Osteoblast (primary cell): ENCODE measurements at places on chromosomes 16 and 17.

GRCh38 chr17:65699459-65699858 lies 138.0 kb upstream of the AXIN2 start:
- DNase-seq: no peak

- DNase-seq: no peak
Measured at GRCh38 chr17:33292981-33293867, at the start of gene ASIC2. Gene ASIC2, minus strand, starts transcription at chr17:33293295.

- DNase-seq: no peak
Measured at GRCh38 chr16:19677402-19677801, 40.6 kb downstream of the KNOP1 start.

- DNase-seq: no peak
Measured at GRCh38 chr16:74252329-74252728, 44.3 kb upstream of the PSMD7 start.

DNA sequence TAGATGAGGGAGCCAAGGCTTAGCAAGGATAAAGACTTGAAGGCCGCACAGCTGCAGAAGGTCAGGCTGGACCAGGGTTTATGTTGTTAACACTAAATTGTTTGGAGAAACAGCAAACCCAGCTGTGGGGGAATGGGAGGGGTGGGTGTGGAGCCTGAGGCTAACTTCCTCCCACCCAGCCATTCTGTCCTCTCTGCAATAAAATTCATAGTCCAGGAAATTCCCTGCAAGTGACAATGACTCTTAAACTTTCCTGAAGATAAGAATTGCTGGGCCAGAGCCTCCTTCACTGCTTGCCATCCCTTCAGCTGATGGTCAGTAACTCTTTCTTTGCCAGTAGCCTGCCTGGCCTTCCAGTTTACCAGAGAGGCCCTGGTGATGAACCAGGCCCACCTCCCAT lies 19.4 kb upstream of the ATP5MC1 start:
- DNase-seq: no peak

- DNase-seq: no peak
Measured at GRCh38 chr16:35174016-35174415, 1714.6 kb downstream of the TP53TG3F start.

- no peak for DNase-seq
Measured at GRCh38 chr17:44795421-44795820, 34.7 kb downstream of the GJC1 start.

DNA sequence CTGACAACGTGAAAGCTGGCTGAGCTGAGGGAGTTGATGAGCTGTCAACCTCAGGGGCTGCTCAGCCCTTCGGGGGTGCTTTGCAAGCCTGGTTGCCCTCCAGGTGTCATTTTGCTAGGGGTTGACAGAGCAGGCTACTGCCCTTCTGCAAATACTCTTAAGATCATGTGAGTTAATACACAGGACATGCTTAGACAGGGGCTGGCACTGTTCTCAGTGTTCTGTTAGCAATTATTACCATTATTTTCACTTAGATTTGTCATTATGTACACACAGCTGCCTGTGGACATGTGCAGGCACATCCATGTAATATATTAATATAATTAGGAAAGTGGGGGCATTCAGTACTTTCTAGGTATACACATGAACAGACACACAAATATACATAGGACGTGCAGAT lies 554.3 kb upstream of the HSBP1 start:
- DNase-seq: no peak

GRCh38 chr17:5378566-5379207 lies 40.8 kb downstream of the NUP88 start:
- no peak for DNase-seq

DNA sequence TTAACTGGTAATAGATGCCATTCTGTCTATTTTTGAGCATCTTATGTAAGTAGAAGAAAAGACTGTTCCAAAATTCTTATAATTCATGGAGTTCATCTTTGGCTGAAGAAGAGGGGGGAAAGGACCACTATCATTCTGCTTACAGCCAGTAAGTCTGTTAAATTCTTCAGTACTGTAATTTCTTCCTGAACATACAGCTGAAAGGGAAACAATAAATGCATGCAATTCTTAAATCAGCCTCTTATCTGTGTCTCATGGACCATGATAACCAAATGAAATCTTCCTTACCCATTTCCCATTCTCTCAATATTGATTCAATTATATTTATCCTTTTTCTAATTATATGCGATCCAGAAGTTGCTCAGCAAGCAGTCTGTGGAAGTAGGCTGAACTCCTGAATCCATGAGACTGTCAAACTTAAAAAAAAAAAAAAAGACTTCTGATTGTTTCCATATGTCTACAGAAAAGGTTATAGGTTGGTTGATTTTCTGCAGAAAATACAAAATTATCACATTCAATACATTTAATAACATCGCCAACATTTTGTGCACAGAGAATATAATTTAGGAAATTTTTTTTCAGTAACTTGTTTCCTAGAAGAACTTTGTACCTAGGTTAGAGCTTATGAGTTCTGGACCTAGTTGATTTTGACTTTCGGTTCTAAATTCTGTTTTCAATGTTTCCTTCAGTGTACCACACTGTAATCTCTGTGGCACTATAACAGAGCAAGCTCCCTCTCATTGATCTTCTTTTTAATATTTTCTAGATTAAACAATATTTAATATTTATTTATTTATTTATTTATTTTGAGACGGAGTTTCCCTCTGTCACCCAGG lies 1.2 kb upstream of the ABCA9 start:
- peak; percentile 6 for DNase-seq

GRCh38 chr16:47694543-47694942 lies 233.4 kb downstream of the PHKB start:
- no peak for DNase-seq

DNA sequence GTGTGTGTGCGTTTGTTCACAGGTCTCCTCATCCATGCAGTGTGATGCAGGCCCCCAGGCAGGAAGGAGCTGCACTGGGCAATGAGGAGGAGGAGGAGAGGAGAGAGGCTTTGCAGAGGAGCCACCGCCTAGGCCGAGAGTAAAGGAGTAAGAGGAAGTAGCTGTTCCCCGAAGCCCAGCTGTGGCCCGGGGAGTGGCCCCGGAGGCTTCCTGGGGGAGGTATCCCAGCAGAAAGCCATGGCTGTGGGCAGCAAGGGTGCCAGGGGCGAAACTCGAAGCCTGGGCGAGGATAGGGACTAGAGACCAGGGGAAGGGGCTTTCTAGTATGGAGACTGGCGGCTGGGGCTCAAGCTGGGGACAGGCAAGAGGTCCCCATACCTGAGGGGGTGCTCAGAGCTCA lies 12.2 kb downstream of the C16orf95 start:
- DNase-seq: no peak

DNA sequence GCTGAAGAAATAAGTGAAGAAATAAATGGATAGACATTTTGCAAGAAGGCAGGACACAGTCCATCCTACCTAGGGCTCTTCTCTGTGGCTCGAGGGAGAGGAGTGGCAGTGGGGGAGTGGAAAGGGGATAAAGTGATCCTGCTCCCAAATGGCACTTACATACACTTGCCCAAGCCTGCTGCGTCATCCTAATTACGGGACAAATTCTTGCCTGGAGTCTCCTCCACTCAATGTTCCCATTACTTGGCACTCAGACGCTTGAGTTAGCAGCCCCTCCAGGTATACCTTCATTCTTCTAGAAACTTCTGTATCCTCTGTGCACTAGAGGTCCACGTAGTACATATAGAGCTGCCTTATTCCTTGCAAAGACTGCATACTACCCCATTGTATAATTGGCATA lies 15.7 kb upstream of the MAP3K14 start:
- peak; percentile 8 for DNase-seq

GRCh38 chr17:60792250-60792898 lies 114.7 kb downstream of the BCAS3 start:
- no peak for DNase-seq

GRCh38 chr17:34714475-34715410 lies 135.4 kb downstream of the TMEM132E start:
- no peak for DNase-seq

GRCh38 chr17:46194393-46195216 lies 1.4 kb upstream of the KANSL1 start:
- DNase-seq: peak; percentile 68

GRCh38 chr17:82491196-82491530 lies 28.4 kb upstream of the FOXK2 start:
- no peak for DNase-seq

DNA sequence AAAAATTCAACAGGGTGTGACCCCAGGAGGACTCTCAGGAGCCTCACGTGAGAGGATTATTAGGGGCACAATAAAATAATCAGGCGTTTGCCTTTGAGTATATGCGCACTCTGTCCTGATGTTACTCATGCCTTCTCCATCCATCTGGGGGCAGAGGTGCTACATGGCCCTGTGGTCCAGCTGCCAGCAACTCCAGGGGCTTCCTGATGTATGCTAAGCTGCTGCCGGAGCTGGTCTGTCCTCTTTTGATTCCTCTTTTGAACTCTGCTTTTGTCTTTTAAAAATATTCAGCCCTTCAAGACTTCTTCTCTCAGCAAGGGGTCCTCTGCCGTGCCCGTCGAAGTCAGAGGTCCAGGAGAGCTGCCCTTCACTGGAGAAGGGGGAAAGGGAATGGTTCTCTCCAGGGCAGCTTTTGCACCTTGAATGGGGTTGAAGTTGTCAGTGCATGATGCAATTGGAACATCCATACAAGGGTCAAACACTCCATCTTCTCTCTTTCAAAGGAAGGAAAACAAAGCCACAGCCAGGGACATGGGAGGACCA lies 431.4 kb downstream of the SHISA9 start:
- no peak for DNase-seq

DNA sequence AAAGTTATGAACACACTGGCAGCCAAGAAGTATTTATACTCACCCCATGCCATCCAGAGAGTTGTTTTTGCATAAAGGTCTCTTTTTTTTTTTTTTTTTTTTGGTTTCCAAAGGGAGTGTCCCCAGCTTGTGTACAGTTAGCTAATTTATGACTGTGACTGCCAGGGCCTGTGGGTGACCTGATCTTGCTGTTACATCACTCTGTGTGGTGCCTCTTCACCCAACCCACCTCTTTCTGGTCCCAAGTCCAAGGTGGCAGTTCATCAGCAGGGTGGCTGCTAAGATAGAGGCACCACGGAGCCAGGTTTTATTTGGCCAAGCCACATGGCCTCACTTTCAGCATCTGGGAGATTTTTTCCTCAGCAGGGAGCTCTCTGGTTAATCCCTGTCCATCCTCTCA lies at the start of gene NOS2:
TSS of gene NOS2 (minus strand) at position 8 of the 400 bp plus-strand sequence. CDS start 1,720 bp downstream, outside the sequence.
- DNase-seq: no peak

- peak; percentile 44 for DNase-seq
Measured at GRCh38 chr16:4850211-4850610, 2.9 kb downstream of the UBN1 start.

- DNase-seq: peak; percentile 99
Measured at GRCh38 chr16:89395150-89396142, 94.9 kb downstream of the ANKRD11 start.

GRCh38 chr17:72193391-72194106 lies 72.7 kb downstream of the SOX9 start:
- DNase-seq: peak; percentile 90

DNA sequence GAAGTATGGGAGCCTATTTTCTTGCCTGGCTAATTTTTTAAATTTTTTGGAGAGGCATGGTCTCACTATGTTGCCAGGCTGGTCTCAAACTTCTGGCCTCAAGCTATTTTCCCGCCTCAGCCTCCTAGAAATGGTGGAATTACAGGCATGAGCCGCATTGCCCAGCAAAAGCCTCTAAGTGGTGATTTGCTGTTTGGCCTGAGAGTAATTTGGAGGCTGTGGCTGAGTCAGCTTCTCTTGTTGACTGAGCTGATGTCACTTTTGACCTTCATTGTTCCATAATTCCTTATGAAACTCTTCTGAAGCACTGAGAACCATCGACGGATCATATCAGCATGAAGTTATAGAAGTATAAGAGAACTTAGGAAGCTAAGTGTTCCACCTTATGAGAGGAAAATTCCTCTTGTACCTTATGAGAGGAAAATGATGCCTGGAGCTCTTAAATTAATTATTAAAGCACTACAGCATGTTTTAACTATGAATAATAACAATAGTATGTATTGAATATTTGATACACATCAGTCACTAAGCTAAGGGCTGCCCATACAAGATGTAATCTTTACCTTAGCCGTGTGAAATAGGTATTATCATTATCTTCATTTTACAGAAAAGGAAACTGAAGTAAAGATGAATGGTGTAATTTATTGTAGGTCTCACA lies 220.8 kb upstream of the MON1B start:
- DNase-seq: peak; percentile 3

DNA sequence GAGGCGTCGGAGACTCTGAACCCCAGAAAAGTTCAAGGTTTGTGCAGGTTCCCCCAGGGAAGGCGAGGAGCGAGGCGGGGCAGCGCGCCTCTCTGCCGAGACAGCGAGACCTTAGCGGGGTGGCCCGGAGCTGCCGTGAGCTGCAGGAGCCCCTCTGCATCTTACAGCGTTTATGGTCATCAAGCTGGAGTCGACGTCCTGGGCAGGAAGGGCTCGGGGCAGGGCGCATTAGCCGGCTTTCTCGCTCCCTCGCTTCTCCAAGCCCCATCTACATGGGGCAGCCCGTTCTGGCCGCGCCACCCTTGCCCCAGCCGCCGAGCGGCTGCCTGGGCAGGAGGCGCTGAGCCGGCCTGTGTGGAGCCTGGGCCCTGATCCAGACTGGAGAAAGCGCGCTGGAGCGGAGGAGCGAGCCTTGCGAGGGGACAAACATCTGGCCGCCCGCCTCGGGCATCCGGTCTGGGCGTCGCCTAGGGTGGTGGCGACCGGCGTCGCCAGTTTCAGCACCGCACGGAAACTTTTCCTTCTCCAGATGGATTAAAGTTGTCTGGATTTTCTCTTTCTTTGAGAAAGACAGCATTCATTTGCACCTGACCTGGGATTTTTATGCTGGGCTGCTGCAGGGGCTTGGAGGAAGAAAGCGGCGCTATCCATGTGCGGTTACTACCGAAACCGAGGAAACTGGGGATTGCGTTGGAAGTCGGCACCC lies 750 bp downstream of the TMEM132E start:
- DNase-seq: peak; percentile 91

- DNase-seq: peak; percentile 38
Measured at GRCh38 chr17:75051941-75052340, 4.9 kb downstream of the KCTD2 start.

DNA sequence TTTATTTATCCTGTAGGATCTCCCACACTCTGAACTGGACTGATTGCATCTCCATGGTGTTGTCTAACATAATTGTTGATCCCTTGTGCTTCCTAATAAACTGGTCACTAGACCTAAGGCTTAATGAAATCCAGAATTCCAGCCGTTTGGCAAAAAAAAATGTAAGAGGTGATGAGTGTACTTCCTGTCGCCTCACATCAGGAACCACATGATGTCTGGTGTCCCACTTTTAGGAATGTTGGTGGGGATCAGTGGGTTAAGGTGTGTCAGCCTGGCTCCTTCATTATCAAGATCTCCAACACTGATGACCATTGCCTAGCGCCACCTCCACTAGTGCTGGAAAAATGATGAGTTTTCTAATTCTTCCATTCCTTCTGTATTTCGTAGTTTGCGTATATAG lies 18.6 kb upstream of the LONP2 start:
- DNase-seq: no peak

GRCh38 chr16:57469046-57469445 lies 6.6 kb downstream of the POLR2C start:
- no peak for DNase-seq

GRCh38 chr16:3998793-3999478 lies 117.3 kb downstream of the ADCY9 start:
- peak; percentile 58 for DNase-seq
